ENCODE measurements at places on chromosomes 7 and 10. TPM values are rescaled to one million over a fixed set of nuclear protein-coding genes. Genes with fewer than 3 reads are reported as not detected.
A peak's percentile ranks its signal among the peaks of the same experiment; 100 is the strongest.

The PTPN20 gene
- 2.3 TPM for total RNA-seq

DNA sequence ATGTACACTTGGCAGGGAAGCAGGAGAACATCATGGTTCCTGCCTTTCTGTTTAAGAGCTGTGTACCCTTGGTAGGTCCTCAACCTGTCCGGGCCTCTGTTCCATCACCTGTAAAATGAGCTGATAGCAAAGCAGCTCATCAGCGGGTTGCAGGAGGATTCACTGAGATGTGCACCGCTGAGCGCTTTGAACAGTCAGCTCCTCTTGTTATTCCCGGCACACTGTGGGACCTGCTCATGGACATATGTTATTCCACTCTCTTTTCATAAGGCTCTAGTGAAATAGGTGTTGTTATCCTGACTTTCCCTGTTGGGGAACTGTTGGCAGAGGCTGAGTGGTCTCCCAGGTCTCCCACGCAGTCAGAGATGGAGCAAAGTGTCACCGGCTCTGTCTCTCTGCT is 497.5 kb upstream of the ZMIZ1 start:
- DNase-seq, result no peak
- no peak overlapping the region for H3K27ac ChIP-seq
- H3K4me3 ChIP-seq, result no peak overlapping the region
- peaks cover 49% of the 10 kb centered on the region for H3K4me1 ChIP-seq

GRCh38 chr10:121854809-121855445 is 72.9 kb downstream of the ATE1 start:
- H3K36me3 ChIP-seq, result peaks cover 30% of the 10 kb centered on the region
- no peak overlapping the region for H3K4me3 ChIP-seq
- DNase-seq, result no peak

- peaks cover 36% of the 10 kb centered on the region for H3K4me1 ChIP-seq
- DNase-seq, result no peak
- H3K27me3 ChIP-seq, result peaks cover 89% of the 10 kb centered on the region
- H3K27ac ChIP-seq, result no peak overlapping the region
These were observed 6.9 kb upstream of the VGF start for GRCh38 chr7:101172005-101172853.

GRCh38 chr7:124667312-124668153 is 98.1 kb downstream of the GPR37 start:
- H3K4me3 ChIP-seq, result no peak overlapping the region
- H3K36me3 ChIP-seq, result no peaks in the 10 kb centered on the region
- H3K27me3 ChIP-seq, result no peaks in the 10 kb centered on the region
- DNase-seq, result no peak

DNA sequence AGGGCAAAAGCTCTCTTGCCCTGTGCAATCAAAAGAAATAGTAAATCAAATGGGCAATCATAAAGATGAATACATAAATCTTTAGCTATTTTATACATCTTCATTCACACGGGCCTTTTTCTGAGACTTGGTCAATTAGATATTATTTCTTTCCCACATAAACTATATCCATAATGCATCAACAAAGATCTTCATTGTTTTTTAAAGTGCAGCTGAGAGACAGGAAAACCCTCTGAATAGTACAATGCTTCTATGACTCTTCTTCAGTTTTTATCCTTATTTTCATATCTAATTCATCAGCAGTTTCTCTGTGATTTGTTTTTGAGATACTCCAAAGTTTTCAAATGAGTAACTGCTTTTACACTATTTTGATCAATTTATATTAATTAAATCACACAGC is 25.5 kb downstream of the LARP4B start:
- no peaks in the 10 kb centered on the region for H3K27me3 ChIP-seq
- H3K4me1 ChIP-seq, result peaks cover 70% of the 10 kb centered on the region
- no peak overlapping the region for H3K27ac ChIP-seq
- H3K4me3 ChIP-seq, result no peak overlapping the region

DNA sequence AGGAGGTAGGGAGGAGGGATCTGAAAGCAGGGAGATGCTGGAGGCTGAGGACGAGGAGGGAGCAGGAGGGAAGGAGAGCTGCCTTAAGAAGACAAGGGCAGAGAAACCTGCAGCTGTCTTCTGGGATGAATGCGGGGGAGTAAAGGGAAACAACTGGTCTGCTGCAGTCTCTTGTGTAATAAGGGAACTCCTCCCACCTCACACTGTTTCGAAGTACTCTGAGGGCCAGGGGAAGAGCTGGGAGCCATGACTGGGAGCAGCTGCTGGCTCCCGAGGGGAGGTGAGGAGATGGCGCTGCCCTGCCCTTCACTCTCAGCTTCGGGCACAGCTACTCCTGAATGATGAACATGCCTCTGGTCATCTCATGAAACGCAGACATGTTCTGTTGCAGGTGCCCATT is 65.1 kb downstream of the CLEC2L start:
- no peak overlapping the region for H3K4me3 ChIP-seq
- H3K27me3 ChIP-seq, result no peaks in the 10 kb centered on the region
- DNase-seq, result peak; percentile 90
- peaks cover 97% of the 10 kb centered on the region for H3K36me3 ChIP-seq

GRCh38 chr10:107022600-107023354 is 141.7 kb downstream of the SORCS1 start:
- peak; percentile 88 for DNase-seq
- H3K4me1 ChIP-seq, result no peaks in the 10 kb centered on the region
- H3K4me3 ChIP-seq, result no peak overlapping the region
- no peaks in the 10 kb centered on the region for H3K27me3 ChIP-seq
- no peaks in the 10 kb centered on the region for H3K36me3 ChIP-seq

- H3K27ac ChIP-seq, result no peak overlapping the region
- peaks cover 56% of the 10 kb centered on the region for H3K36me3 ChIP-seq
- no peak overlapping the region for H3K4me3 ChIP-seq
- no peaks in the 10 kb centered on the region for H3K27me3 ChIP-seq
- no peak for DNase-seq
- peaks cover 21% of the 10 kb centered on the region for H3K4me1 ChIP-seq
These were observed 2.6 kb downstream of the NKX6-2 start for GRCh38 chr10:132783165-132783939.

The CCAR1 gene
- total RNA-seq, result 37.6 TPM

DNA sequence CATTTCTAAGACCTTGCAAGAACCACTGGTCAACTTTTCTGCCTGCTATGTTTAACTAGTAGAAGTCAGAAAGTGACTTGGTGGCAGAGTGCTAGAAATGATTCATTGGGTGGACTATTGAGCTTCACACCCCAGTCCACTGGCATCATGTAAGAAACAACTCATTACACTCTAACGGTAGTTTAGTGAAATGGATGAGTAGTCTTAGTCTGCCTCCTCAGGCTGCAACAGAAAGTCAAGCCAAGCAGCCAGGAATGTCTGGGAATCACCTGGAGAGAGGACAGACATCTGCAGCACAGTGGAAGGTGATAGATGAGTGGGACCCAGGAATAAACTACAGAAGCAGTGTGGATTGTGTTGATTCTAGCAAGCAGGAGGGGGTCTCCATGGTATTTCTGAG is 125.4 kb downstream of the AUTS2 start:
- DNase-seq, result no peak
- H3K4me1 ChIP-seq, result peaks cover 46% of the 10 kb centered on the region
- H3K27me3 ChIP-seq, result no peaks in the 10 kb centered on the region

DNA sequence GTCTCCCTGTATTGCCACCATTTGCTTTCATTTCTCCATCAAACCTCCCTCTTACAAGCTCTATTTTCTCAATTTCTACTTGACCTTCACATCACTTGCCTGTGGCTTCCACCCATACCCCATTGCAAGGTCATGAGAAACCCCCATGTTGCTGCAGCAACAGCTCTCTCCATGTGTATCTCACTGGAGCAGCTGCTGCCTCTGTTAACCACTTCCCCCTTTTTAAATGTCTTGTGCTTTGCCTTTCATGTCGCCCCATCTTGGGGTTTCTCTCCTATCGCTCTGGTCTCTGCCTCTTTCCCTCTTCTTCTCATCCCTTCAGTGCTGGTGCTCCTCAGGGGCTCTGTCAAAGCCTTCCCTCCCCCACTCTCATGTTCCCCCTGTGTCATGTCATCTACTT is 148.8 kb downstream of the CHN2 start:
- no peak for DNase-seq
- H3K4me1 ChIP-seq, result peaks cover 7% of the 10 kb centered on the region
- no peaks in the 10 kb centered on the region for H3K27me3 ChIP-seq
- no peak overlapping the region for H3K4me3 ChIP-seq
- H3K27ac ChIP-seq, result no peak overlapping the region

DNA sequence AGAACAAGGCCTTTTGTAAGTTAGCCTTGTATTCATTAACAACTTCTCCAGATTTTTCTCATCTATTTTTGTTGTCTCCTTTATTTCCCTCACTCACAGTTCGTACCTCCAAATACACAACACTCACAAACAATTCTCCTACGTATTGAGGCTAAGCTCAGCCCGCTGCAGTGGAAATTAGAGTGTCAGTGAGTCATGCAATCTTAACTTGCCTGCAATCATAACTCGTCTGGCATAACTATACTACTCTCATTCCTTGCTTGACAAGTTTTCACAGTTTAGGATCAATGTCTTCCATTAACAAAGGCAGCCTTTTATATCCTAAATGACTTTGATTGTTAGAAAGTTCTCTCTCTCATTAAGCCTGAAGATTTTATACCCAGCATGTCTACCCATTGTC is 23.8 kb downstream of the TMEM196 start:
- no peak for DNase-seq
- H3K27me3 ChIP-seq, result no peaks in the 10 kb centered on the region
- no peak overlapping the region for H3K27ac ChIP-seq
- H3K36me3 ChIP-seq, result no peaks in the 10 kb centered on the region
- H3K4me3 ChIP-seq, result no peak overlapping the region
- no peaks in the 10 kb centered on the region for H3K4me1 ChIP-seq

- no peak overlapping the region for H3K27ac ChIP-seq
- no peaks in the 10 kb centered on the region for H3K27me3 ChIP-seq
- no peak for DNase-seq
- H3K4me3 ChIP-seq, result no peak overlapping the region
These were observed 77.2 kb upstream of the CALCR start for GRCh38 chr7:93651603-93652159.

DNA sequence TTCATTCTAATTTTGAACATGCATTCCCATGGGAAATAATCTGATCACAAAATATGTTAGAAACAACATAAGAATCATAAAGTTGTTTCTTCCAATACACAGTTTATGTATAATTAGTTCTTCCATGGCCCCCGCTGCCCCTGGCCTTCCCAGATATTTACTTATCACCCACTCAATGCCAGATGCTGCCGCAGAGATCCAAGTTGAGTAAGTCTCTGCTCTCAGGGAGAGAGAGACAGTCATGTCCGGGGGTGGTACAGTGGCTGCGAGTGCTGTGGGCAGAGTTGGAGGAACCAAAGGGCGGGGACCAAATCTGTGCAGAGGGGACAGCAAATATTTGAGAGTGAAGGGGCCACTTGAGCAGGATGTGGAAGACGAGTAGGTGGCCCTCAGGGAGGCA is 37.1 kb downstream of the COL26A1 start:
- no peak overlapping the region for H3K4me3 ChIP-seq
- H3K27ac ChIP-seq, result no peak overlapping the region

- H3K4me3 ChIP-seq, result peak overlapping the region; percentile 65
- H3K27ac ChIP-seq, result peak overlapping the region; percentile 56
- no peaks in the 10 kb centered on the region for H3K27me3 ChIP-seq
- peaks cover 81% of the 10 kb centered on the region for H3K4me1 ChIP-seq
- no peak for DNase-seq
These were observed 2.5 kb downstream of the LFNG start for GRCh38 chr7:2521952-2522591.

GRCh38 chr7:121337398-121337797 is 8.6 kb downstream of the WNT16 start:
- H3K27ac ChIP-seq, result no peak overlapping the region
- no peaks in the 10 kb centered on the region for H3K36me3 ChIP-seq
- no peaks in the 10 kb centered on the region for H3K27me3 ChIP-seq
- DNase-seq, result no peak

The PLXNA4 gene
- 9.5 TPM for total RNA-seq

GRCh38 chr10:5813091-5813340 is 218 bp downstream of the GDI2 start:
- no peaks in the 10 kb centered on the region for H3K27me3 ChIP-seq
- no peak for DNase-seq
- H3K4me1 ChIP-seq, result peaks cover 54% of the 10 kb centered on the region
- H3K27ac ChIP-seq, result peak overlapping the region; percentile 99
- H3K36me3 ChIP-seq, result no peaks in the 10 kb centered on the region

DNA sequence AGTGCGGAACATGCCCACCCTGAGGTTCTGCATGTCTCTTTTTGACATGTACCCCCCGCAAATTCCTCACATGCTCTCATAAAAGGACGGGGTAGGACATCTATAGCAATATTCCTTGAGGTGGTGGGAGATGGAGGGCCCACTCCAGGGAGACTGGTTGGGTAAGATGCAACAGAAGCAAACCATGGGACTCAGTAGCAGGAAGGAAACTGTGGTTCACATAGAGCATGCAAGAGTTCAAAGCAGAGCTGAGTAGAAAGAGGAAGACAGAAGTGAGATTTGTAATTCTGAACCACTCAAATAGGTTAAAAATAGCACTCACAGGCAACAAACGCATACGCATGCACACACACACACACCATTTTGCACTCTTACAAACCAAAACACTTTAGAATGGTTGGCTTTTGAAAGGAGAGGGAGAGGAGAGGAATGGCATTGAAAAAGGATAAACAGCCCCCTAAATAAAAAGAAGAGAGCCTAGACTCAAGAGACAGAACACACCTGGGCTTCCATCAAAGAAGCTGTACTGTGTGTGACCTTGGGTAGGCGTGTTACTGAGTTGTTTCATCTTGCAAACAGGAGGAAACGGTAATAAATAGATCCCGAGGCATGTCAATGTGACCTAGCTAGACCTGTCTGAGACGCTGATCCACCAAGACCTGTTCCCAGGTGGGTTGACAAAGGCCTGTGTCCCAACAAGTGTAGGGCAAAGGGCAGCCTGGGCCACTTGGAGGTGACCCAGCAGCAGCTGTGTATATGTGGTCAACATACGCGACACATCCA is 77.6 kb upstream of the LRRC4 start:
- peaks cover 6% of the 10 kb centered on the region for H3K4me1 ChIP-seq
- peaks cover 62% of the 10 kb centered on the region for H3K27me3 ChIP-seq
- no peak overlapping the region for H3K27ac ChIP-seq
- DNase-seq, result no peak
- H3K4me3 ChIP-seq, result no peak overlapping the region

The SNX10 gene
- total RNA-seq, result 4.0 TPM

The INMT gene
- 172 TPM for total RNA-seq

The RAPGEF5 gene
- total RNA-seq, result 21.2 TPM

The GJC3 gene
- total RNA-seq, result not detected

- no peaks in the 10 kb centered on the region for H3K27me3 ChIP-seq
- H3K27ac ChIP-seq, result peak overlapping the region; percentile 49
- DNase-seq, result no peak
These were observed 54.7 kb downstream of the SYPL1 start for GRCh38 chr7:106057204-106057961.

DNA sequence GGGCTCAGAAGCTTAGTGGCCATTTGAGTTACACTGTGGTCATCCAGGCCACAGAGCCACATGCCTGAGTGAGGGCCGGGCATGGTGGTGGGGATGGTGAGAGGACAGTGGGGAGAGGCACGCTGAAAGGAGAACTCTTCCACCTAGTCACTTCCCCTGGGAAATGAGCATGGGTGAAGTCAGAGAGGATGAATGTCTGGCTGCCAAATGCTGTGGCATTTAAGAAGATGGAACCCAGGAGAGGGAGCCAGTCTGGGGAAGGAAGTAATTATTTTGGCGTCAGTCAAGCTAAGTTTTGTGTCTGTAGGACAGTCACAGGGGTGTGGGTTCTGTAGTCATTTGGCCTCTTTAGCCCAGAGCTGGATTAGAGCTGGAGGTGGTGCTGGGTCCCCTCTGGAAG is 86.0 kb upstream of the PODXL start:
- H3K27me3 ChIP-seq, result no peaks in the 10 kb centered on the region
- no peak overlapping the region for H3K4me3 ChIP-seq
- DNase-seq, result no peak

GRCh38 chr10:97025613-97026242 is 160.0 kb downstream of the SLIT1 start:
- H3K36me3 ChIP-seq, result no peaks in the 10 kb centered on the region
- DNase-seq, result no peak
- H3K27ac ChIP-seq, result no peak overlapping the region
- no peak overlapping the region for H3K4me3 ChIP-seq

All from esophagus muscularis mucosa (tissue), 4 donors.